ENCODE measurements at places on chromosomes 6 and 20.

DNA sequence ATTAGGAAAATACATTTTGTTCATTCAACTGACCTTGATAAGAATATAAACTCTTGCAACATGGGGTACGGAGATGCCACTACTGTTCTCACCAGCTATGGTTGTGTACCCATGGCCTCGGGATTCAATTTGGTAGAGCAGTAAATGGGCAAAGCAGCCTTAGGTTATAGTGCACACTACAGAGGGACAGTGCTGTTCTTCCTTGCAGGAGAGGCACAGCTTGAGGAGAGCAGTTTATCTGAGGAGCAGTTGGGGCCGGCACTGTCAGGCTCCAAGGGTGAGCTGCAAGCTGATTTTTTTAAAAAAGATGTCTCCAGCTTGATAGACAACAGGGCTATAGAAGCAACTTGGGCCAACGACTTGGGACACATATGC is 82.4 kb downstream of the SLC35B3 start:
- peaks cover 6% of the 10 kb centered on the region for H3K27me3 ChIP-seq
- no peak overlapping the region for H3K27ac ChIP-seq
- no peak overlapping the region for H3K4me3 ChIP-seq

DNA sequence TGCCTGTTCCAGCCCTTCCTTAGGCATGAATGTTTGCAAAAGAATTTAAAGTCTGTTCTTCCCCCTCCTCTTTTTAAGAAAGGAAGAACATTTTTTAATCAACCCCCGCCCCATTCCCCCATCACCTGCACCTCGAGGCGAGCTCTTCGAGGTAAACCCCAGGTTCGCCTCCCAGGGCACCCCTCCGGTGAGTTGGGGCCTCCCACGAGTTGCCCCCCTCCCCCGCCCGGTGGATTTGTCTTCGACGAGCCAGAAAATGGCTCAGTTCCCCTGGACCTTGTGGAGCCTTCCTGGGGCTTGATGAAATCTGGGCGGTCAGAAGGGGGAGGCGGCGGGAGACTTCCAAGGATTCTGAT is 256 bp upstream of the OVOL2 start:
- H3K27me3 ChIP-seq = peaks cover 64% of the 10 kb centered on the region
- H3K36me3 ChIP-seq = no peaks in the 10 kb centered on the region
- no peak overlapping the region for H3K27ac ChIP-seq
- H3K4me3 ChIP-seq = peak overlapping the region; percentile 17

GRCh38 chr6:136716917-136717715 is 75.2 kb downstream of the MAP3K5 start:
- H3K4me3 ChIP-seq = no peak overlapping the region

DNA sequence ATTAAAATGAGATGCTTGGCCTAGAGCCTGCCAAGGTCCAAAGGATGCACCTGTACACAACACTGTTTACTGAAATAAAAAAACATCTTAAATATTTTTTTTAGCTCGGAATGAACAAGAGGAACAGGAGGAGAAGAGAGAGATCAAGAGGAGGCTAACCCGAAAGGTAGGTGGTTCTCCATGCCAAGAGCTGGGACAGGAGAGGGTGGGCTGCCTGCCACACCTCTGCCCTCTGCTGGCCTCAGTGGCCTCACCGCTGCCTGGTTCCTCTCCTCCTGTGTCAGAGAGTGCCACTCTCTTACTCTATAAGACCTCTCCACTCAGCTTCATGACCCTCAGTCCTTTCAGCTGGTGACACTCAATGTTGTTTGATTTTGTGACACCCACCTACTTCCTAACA is 50.2 kb downstream of the TBC1D7 start:
- H3K27ac ChIP-seq = no peak overlapping the region
- H3K36me3 ChIP-seq = no peaks in the 10 kb centered on the region
- H3K4me1 ChIP-seq = peaks cover 15% of the 10 kb centered on the region
- H3K4me3 ChIP-seq = no peak overlapping the region
- DNase-seq = no peak
- H3K27me3 ChIP-seq = no peaks in the 10 kb centered on the region

DNA sequence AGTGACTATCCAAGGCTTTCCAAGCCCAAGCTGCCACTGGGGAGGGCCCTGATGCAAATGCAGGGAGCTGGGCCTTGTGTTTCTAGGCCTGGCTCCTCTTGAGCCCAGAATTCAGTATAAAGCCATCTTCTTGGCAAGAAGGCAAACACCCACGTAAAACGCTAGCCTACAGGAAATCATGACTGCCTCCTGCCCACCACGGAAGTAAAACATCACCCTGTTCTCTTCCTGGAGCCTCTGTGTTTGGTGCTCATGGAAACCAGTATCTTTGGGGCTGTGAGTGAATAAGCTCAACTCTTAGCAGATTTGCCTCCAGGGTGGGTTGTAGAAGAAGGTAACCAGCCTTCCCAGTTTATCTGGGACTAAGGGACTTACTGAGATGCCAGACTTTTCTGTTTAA is 271.0 kb downstream of the ZNF217 start:
- DNase-seq = no peak
- no peaks in the 10 kb centered on the region for H3K4me1 ChIP-seq
- H3K27me3 ChIP-seq = peaks cover 75% of the 10 kb centered on the region
- no peak overlapping the region for H3K27ac ChIP-seq

DNA sequence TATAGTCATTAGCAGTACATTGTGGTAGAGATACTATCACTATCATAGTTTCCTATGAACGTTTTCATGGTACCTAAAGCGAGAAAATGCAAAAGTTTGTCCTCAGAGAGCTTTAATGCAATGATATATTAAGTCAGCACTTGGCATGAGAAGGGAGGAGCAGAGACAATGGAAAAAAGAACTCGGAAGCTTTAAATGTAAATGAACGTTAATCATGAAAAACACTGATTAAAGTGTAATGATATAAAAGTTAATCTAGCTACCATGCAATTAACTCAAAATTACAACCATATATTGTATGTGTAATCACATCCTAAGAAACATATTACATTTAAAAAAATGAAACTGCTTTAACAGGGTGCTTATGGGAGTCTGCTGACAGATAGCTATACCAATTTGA is 282.7 kb downstream of the HDGFL1 start:
- H3K4me1 ChIP-seq = no peaks in the 10 kb centered on the region
- H3K4me3 ChIP-seq = no peak overlapping the region
- no peak overlapping the region for H3K27ac ChIP-seq

- no peaks in the 10 kb centered on the region for H3K36me3 ChIP-seq
- no peak for DNase-seq
- H3K4me3 ChIP-seq = no peak overlapping the region
- no peak overlapping the region for H3K27ac ChIP-seq
Measured at GRCh38 chr20:47758517-47759450, 26.5 kb downstream of the SULF2 start.

- DNase-seq = no peak
- H3K4me3 ChIP-seq = no peak overlapping the region
- peaks cover 4% of the 10 kb centered on the region for H3K36me3 ChIP-seq
Measured at GRCh38 chr6:71404145-71404966, 115.7 kb downstream of the OGFRL1 start.

DNA sequence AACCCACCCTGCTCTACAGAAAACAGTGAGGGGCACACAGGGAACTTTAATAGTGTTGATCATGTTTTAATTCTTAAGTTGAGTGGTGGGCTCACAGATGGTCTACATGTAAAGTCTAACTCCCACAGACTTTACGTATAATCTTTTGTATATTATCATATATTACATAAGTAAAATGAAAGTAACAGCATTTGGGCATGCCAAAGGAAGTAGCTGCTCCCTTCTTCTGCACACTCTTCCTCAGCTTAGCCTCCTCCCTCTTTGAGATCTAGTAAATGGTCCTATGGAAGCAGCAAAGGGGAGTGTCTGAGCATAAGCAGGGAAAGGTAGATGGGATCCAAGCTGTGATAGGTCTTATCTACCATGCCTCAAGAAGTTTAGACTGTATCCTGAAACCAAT is 11.2 kb downstream of the MED20 start:
- H3K36me3 ChIP-seq = peaks cover 23% of the 10 kb centered on the region
- peak overlapping the region; percentile 57 for H3K27ac ChIP-seq
- no peaks in the 10 kb centered on the region for H3K27me3 ChIP-seq

- H3K4me1 ChIP-seq = no peaks in the 10 kb centered on the region
- no peaks in the 10 kb centered on the region for H3K36me3 ChIP-seq
- H3K27ac ChIP-seq = no peak overlapping the region
- H3K27me3 ChIP-seq = no peaks in the 10 kb centered on the region
- H3K4me3 ChIP-seq = no peak overlapping the region
Measured at GRCh38 chr6:83371423-83371822, 59.4 kb downstream of the ME1 start.

GRCh38 chr6:21259660-21260059 is 333.9 kb upstream of the SOX4 start:
- H3K27ac ChIP-seq = no peak overlapping the region
- H3K36me3 ChIP-seq = no peaks in the 10 kb centered on the region
- DNase-seq = no peak

DNA sequence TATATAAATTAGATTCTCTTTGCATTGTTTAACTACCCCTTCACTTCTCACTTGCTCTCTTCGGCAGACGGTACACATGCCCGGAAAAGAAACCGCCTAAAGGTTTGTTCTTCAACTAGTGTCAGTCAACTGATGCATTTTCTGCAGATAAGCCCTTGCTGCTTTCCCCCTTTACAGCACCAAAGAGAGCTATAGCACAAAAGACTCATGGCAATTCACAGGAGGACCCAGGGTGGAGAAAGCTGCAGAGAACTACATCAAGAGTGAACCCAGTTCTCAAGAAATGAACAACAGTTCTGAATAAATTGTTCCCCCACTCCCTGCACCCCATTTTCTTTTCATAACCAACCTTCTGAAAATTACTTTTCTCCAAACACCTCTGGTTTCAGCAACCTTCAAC is 8.9 kb downstream of the CD164 start:
- peaks cover 99% of the 10 kb centered on the region for H3K36me3 ChIP-seq
- H3K27me3 ChIP-seq = no peaks in the 10 kb centered on the region
- DNase-seq = no peak
- peak overlapping the region; percentile 78 for H3K27ac ChIP-seq

GRCh38 chr20:24766826-24767622 is 182.0 kb upstream of the CST7 start:
- no peak overlapping the region for H3K4me3 ChIP-seq
- no peak overlapping the region for H3K27ac ChIP-seq
- no peak for DNase-seq
- H3K27me3 ChIP-seq = peaks cover 80% of the 10 kb centered on the region
